T-helper 1 cell (primary cell): ENCODE measurements at places on chromosomes 3 and 15.

- DNase-seq = no peak
Observed at GRCh38 chr3:197137751-197138150, 108.1 kb upstream of the MELTF start.

DNA sequence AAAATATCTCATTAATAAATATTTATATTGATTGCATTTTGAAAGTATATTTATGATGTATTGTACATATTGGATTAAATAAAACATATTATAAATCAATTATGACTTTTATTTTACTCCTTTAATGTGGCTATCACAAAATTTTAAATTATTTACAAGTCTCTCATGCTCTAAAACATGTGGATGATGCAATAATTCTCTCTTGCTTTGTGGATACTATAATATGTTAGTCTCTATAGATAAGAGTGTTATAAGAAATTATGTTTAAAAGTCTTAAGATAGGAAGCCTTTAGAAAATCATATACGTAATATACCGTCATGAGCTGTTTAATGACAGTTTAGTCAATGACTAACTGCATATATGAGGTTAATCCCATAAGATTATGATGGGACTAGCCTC lies 547.4 kb upstream of the ALCAM start:
- no peak for DNase-seq

DNA sequence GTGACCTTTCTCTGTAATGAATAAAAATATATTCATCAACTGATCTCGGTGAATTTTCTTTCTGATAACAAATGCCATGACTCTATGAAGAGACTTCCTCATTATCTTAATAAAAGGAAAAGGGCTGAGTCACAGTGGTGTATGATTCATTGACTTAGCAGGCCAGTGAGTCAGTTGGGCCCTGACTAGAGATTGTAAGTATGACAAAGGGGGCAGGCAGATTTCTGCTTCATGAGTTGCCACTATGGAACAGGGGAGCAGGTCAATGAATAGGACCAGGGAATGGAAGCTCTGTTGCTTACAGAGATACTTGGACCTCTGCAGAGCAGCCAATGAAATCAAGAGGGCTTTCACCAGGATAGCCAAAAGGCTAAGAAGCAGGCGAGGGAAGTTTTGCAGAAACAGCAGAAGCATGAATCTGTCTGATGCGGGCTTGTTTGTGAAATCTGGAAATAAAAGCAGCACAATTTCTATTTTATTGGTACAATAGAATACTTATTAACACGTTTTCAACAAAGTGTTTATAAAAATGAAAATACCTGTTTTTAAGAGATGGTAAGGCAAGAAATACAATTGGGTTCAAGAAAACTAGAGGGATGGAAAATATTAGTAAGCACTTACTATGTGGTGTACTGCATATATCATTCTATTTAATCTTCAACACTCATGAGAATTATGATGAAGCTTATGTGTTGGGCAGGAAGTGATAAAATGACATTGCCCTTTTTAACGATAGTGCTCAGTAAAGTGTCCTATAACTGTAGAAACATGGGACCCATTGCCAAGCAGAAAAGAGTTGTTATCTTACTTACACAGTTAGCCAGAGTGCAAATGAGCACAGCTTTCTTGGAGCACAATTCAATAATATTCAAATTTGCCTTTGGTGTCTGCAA lies 169.8 kb upstream of the MYRIP start:
- DNase-seq = no peak

- DNase-seq = no peak
Observed at GRCh38 chr3:184378651-184379357, 797 bp upstream of the THPO start.

- no peak for DNase-seq
Observed at GRCh38 chr3:174216946-174217718, 642.0 kb upstream of the NAALADL2 start.

DNA sequence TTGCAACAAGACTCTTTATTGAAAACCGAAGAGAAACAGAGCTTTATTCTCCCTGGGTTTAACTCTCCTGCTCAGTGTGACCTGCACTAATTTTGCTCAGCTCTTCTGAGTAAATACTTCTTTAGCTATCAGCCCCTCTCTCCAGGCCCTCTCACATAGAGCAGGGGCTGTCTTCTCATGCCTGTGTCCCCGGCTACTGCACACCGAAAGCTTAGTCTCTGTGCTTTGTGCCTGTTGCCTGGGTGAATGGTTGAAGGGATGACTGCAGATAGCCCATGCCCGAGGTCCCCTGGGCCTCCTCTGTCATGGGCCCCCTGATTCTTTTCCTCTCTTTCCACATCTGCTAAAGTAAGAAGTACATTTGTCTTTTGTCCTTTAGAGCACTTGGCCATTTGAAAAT lies 195.9 kb downstream of the GABRG3 start:
- no peak for DNase-seq

DNA sequence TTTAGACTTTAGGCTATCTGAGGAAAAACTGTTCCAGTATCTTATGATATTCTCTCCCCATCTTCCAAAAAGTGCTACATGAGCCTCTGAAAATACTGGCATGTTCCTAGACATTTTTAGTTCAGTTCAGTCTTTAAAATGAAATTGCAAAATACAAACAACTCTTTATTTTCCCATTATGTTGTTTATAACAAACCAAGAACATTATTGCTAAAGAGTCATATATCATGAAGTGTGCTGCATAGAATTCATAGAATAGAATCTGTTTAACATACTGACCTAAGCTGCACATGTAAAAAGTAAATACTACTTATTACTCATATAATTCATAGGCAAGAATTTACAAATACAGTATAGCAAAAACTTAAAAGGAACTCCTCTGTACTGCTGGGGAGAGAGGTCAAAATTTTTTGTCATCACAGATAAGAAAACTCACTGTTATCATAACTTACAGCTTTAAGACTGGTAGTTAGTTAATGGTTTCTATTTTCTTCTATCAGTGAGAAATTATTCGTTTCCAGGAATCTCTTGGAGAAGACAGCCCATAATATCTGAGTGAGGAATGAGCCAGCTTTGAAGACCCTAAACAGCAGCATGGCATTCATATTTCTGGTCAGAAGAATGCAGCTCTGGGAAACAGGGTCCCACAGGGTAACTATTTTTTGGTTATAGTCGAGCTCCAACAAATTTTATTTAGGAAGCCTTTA lies 32.2 kb downstream of the FILIP1L start:
- DNase-seq = no peak

GRCh38 chr3:18179521-18179920 lies 245.6 kb downstream of the SATB1 start:
- DNase-seq = no peak

DNA sequence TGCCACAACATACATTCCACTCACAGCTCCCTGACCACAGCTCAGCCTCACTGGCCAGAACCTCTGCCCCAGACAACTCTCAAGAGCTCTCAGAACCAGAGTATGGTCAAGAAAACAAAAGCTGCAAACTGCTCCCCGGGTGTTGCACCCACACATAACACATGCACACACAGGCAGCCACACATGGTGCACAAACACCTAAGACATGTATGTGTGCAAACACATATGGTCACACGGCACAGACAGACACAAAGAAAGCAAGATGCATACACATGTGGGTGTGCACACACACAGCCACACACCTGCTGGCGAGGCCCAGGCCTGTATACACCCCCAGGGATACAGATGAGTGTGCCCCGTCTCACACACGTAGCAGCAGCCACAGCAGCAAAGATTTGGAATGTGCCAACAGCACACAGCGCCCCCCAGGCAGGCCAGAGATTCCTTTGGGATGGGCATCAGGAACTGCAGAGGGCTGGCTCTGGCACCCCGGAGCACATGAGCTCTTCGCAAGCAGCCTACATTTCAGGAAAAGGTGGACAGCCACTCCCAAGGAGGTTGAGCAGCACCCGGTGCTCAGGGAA lies 6.6 kb downstream of the KLF15 start:
- DNase-seq = no peak

DNA sequence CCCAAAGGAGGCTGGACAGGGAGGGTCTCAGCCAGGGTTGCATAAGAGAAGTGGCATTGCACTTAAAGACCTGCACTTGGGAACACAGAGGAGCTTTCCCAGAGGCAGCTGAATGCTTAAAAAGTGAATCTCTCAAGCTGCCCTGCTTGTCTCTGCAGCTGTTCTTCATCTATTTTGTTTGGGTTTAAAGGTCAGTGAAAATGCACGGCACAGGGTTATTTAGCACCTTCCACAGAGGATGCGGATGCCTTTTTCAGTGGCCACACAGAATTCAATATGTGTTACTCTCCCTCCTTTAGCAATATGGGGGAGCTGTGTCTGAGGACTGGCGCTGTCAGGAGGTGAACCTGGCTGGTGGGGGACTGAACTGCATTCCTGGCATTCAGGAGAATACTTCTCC lies 22.7 kb upstream of the CTNNB1 start:
- no peak for DNase-seq

DNA sequence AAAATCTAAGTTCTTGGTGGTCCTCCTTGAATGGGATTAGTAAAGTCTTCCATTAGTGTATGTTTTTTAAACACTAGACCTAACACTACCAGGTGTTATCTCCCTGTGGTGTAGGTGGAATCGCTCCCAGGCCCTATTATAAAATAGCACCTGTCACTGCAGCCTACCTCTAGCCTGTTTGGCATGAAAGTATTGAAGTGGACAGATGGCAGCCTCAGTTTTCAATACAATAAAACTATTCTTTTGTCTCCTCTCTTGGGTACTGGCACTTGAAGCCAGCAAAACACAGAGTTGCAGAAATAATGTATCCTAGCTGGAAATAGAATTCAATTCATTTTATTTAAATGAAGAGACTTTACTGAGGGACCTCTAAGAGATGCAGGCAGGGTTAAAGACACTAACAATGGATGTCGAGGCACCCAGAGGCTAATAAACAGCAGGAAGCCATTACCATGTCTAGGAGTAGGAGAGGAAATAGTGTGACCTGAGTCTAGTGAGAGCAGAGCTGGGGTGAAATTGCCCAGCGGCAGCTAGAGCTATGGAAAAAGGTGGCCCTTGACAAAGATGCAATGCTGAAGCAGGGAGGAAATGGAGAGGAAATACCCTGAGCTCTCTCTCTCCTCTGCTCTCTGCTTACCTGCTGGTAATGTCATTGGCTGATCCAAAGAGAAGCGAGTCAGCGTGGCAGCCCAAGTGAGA lies 49.1 kb upstream of the TMEM158 start:
- DNase-seq = no peak

GRCh38 chr3:21654662-21655061 lies 96.3 kb downstream of the ZNF385D start:
- no peak for DNase-seq
